ENCODE measurements at places on chromosomes 1 and 21.

- no peak for DNase-seq
Observed at GRCh38 chr21:16536643-16537434, 807.1 kb downstream of the USP25 start.

- no peak for DNase-seq
Observed at GRCh38 chr1:39160703-39161102, 43.8 kb upstream of the MACF1 start.

DNA sequence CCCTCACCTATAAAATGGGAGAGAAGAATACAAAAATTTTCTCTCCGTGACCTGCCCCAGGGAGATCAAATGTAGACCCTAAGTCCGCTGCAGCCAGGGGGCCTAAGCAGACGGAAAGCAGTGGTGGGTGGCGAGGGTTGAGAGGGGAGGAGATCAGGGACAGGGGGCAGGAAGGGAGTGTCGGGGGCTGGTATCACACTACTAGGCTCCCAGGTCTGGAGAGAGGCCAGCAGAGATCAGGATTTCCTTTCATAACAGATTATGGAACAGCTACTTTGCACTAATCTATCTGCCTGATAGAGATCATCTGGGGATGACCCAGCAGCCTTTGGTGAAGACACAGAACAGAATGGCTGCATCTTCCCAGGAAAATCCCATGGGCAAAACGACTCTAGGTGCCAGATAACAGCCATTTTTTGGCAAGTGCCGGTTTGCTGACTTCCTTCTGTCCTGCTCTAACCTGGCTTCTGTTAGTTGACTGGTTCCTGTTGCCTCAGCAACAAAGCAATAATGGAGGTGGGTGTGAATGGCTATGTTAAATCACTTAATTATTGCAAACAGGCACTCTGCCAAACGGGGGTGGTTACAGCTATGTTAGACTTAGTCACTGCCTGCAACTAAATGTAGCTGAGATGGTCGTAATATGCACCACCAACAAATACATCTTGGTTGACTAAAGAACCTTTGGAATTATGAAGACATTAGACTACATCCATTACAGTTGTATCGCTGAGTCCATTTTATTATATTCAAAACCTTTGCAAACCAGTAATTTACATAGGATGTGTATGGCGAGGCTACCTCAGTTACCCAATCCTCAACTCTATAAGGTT lies 30.0 kb upstream of the EPS8L3 start:
- peak; percentile 12 for DNase-seq

GRCh38 chr1:160807247-160807646 lies 11.3 kb downstream of the LY9 start:
- no peak for DNase-seq

- DNase-seq = no peak
Observed at GRCh38 chr1:64847666-64848065, 102.8 kb downstream of the RAVER2 start.

DNA sequence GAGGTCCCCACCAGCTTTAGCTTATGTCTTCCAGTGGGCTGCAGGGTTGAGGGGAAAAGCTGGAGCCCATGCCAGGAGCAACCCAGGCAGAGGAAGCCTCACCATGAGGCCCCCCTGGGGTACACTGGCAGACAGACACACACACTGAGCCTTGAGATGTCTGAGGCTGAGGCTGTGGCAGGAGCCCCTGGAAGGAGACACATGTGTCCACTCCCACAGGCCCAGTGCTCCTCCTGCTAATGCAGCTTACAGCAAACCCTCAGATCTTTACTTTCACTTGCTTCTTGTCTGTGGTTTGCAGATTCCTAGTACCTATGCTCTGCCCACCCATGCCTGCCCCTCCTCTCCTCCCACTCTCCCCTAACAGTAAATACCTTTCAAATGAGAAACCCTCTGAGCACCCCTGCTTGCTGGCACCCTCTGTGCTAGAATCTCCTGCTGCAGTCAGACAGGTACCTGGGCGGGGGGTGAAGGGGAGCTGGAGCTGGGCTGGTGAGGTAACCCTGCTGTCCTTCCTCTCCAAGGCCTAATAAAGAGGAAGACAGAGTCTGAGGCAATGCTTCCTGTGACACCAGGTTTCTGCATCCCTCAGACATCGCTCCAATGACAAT lies 63.4 kb upstream of the NEK2 start:
- no peak for DNase-seq

GRCh38 chr1:183891158-183891856 lies 86.4 kb downstream of the RGL1 start:
- no peak for DNase-seq

DNA sequence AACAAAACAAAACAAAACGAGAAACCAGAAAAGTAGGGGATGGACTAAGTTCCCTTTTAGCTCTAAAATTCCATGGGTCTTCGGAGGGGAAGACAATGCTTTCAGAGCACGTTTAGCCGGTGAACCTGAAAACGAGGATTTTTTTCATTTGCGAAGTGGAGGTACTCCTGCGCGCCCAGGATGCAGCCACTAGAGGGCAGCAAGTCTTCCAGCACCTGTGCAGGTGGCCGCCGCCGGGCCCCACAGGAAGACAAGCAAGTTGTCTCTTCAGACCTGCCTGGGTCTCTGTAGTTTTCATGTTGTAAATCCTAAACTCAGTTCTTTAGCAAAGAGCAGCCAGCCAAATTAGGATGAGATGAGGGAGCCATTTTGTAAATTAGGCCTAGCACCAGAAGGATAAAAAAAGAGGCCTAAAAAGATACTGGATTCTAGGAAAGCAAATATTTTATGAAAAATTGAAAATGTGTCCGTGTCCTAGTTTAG lies 17.7 kb upstream of the SNX27 start:
- peak; percentile 70 for DNase-seq
